ENCODE measurements at places on chromosomes 12 and 14.
A peak's percentile ranks its signal among the peaks of the same experiment; 100 is the strongest.

GRCh38 chr14:62307844-62308243 is 545.6 kb downstream of the SNAPC1 start:
- no peak for DNase-seq

DNA sequence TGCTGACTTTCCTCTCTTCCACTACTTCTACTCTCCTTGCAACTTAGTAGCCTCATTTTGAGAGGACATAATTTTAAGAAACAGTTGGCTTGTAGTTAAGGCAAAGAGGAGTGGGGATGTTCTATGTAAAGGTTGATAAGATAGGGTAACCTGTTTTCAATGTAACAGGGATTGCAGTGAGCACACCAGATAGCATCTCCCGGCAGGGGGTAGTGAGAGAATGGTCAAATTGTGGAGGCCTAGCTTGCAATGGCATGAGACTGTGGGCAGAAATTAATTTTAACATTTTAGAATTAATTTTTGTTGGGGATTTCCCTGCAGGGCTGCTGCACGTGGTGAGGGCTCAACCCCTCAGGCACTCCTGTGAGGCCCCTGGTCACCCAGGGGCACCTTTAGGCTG is 41.4 kb downstream of the KLRG1 start:
- DNase-seq, result no peak

GRCh38 chr14:88975926-88976325 is 151.5 kb downstream of the TTC8 start:
- DNase-seq, result no peak

DNA sequence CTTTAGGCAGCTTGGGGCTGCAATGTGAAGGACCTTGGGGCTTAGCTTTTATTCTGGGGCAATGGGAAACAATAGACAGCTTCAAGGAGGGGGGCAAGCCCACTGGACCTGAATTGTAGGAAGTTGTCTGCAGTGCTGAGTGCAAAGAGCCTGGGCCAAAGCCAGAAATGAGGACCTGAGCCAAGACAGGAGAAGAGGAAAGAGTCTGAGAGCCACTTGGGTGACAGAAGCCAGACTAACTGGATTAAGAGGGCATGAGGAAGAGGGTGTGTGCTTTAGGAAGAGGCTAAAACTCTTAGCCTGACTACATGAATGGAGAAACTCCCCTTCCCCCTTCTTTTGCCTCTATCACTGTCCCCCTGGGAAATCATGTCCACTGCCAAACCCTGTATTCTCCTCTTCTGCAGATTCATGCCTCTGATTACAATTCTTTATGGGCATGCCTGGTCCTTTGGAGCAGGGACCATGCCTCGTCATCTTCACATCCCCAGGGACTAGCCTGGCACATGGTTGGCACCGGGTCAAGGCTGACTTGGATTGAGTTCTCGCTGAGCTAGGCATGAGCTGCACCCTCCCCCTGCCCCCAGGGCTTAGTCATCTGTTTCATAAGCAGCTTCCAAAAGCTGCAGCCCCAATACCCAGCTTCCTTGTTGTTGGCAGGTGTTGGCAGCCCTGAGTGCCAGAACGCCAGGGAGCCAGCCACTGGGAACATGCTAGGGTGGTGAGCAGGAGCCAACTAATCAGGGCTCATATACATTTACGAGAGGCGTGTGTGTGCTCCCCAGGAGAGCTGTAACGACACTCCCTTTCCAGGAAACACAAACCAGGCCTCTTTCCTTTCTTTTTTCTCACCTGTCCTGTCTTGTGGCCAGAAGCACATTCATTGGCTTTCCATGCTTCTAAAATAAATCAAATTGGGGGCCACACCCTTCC is 27.7 kb upstream of the JDP2 start:
- DNase-seq, result peak; percentile 27

DNA sequence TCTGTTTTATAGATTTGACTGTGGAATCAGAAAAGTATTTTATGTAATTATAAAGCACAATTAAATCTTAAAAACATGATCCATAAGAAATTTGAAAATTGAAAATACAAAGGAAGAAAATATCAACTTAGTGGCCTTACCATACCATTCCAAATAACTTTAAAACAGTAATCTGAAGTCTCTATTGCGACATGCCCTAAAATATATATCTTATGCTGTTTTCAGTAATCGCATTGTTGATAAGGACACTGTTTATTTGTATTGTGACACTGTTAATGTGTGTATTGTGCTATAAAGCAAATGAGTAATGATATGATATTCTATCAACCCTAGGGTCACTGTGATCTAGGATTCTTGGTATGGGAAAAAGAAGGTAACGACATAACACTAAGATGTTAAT is 7.0 kb downstream of the KLHL28 start:
- DNase-seq, result no peak

GRCh38 chr12:49549735-49550692 is 11.2 kb downstream of the KCNH3 start:
- DNase-seq, result no peak

DNA sequence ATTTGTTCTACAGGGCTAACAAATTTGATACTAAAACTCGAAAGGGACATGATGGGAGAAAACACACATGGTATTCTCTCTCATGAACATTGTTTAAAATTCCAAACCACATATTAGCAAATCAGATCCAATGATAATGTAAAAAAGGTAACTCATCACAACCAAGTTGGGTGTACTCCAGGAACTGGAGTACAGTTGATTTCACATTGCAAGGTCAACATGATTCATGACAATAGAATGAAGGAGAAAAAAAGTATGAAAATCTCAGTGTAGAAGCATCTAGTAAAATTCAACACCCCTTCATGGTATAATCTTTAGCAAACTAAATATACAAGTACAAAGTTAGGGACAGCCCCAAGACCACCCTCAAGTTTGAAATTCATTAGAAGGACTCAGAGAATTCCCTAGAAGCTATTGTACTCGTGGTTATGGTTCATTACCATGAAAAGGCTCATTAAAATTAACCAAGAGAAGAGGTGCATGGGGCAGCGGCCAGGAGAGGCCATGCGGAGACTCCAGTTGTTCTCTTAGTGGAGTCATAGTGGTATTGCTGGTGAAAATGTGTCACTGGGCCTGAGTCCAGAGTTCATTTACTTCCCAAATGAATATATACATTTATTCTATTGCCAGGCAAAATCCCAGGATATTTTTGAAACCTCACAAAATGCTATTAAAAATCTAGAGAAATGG is 3.1 kb upstream of the CDCA4 start:
- no peak for DNase-seq

GRCh38 chr14:69137843-69138535 is 14.9 kb downstream of the DCAF5 start:
- DNase-seq, result no peak

- no peak for DNase-seq
Measured at GRCh38 chr12:69846976-69847375, 21.9 kb downstream of the MYRFL start.

DNA sequence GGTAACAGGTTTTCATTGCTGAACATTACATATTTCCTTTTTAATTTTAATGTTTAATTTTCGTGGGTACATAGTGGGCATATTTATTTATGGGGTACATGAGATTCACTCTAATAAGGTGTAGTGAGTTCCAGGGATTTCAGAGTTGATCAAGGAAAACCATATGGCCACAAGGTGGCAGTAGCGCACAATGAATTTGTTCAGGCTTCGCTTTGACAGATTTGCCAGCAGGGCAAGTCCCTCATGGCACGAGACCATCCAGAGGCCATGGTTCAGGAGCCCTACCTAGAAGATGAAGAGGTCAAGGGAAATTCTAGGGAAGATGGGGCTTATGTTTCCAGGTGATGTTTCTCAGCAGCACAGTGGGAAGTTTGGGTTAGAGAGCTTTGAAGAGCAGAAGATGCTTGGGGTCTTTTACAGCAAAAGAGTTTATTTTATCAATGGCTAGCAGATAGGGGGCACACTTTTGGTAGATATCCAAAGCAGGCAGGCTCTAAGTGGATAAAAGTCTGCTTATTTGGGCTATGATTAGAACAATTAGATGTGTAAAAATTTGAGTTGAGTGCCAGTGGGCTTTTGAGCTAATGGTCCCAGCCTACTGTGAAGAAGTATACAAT is 1004.4 kb downstream of the AACS start:
- DNase-seq, result no peak

GRCh38 chr14:79580414-79580813 is 630.9 kb downstream of the DIO2 start:
- no peak for DNase-seq

DNA sequence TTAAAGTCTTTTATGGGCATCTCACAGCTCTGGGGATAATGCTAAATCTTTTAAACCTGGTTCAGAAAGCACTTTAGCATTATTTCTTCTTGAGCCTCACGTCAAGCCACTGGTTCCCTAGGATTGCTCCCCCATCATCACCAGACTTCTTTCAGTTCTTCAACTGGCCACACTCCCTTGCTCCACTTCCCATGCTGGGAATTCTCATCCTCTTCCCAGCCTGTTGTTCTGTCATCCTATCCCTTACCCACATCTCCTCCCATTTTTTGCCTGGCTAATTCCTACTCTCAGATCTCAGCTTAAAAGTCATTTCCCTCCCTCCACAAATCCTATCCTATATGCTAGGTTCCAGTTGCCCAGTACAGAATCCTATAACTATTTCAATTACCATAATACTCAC is 14.4 kb downstream of the FERMT2 start:
- DNase-seq, result no peak

- no peak for DNase-seq
Measured at GRCh38 chr14:93009471-93010129, 86.7 kb downstream of the CHGA start.

GRCh38 chr14:67387195-67387594 is 24.8 kb downstream of the PLEK2 start:
- DNase-seq, result no peak

DNA sequence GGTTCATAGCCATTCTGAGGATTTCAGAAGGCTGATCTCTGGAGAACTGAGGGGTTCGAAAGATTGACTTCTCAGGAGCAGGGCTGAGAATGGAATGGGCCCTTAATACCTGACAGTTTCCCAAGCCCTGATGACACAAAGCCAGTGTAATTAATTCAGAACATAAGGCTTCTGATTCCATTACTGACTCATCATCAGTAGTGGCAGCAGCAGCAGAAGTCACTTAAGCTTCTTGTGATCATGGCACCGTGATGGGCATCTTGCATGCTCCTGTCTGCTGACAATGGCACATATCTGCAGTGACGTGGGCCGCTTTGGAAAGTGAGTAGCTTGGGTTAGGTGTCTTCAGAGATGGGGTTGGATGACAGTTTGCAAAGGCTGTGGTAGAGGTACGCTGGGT is 38.2 kb upstream of the GSG1 start:
- no peak for DNase-seq

DNA sequence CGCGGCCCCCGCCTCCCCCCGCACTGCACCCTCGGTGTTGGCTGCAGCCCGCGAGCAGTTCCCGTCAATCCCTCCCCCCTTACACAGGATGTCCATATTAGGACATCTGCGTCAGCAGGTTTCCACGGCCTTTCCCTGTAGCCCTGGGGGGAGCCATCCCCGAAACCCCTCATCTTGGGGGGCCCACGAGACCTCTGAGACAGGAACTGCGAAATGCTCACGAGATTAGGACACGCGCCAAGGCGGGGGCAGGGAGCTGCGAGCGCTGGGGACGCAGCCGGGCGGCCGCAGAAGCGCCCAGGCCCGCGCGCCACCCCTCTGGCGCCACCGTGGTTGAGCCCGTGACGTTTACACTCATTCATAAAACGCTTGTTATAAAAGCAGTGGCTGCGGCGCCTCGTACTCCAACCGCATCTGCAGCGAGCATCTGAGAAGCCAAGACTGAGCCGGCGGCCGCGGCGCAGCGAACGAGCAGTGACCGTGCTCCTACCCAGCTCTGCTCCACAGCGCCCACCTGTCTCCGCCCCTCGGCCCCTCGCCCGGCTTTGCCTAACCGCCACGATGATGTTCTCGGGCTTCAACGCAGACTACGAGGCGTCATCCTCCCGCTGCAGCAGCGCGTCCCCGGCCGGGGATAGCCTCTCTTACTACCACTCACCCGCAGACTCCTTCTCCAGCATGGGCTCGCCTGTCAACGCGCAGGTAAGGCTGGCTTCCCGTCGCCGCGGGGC is at the start of gene FOS:
TSS of gene FOS (plus strand) at position 407 of the 731 bp plus-strand sequence. CDS start at position 562, 155 bp downstream.
- peak; percentile 96 for DNase-seq

DNA sequence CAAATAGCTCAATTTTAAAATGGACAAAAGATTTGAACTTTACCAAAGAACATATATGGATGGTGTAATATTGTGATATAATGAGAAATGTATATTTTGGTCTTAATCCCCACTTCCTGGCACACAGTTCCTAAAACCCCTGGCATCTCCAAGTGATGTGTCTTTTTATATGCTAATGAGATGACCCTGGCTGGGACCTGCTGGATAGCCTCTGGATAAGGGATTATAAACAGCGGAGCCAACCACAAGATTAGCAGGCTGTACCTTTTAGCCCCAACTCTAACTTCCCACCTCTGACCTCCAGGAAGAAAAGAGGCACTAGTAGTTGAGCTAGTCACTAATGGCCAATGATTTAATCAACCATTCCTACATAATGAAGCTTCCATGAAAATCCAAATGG is 130.0 kb downstream of the DPF3 start:
- no peak for DNase-seq

- DNase-seq, result no peak
Measured at GRCh38 chr14:99817331-99817730, 24.1 kb downstream of the EML1 start.

Measured in CD4-positive, alpha-beta T cell treated with Interferon gamma for 1 hour (primary cell).